ENCODE measurements at places on chromosomes 6 and 20. TPM values are rescaled to one million over a fixed set of nuclear protein-coding genes. Genes with fewer than 3 reads are reported as not detected.

The BMP2 gene
- 13.8 TPM for total RNA-seq

The C6orf163 gene
- total RNA-seq, result 5.6 TPM

The CYP39A1 gene
- total RNA-seq, result 10.8 TPM

The RNF146 gene
- total RNA-seq, result 46.5 TPM

The RCAN2 gene
- 1.9 TPM for total RNA-seq

The EYS gene
- total RNA-seq, result 0.69 TPM

The PAK1IP1 gene
- 13.2 TPM for total RNA-seq

The SDCBP2 gene
- 9.4 TPM for total RNA-seq

The SERINC3 gene
- total RNA-seq, result 45.7 TPM

The IFT52 gene
- total RNA-seq, result 37.3 TPM

The NRSN2 gene
- total RNA-seq, result 7.0 TPM

The PRDM13 gene
- total RNA-seq, result not detected

The TMEM242 gene
- 8.1 TPM for total RNA-seq

The ATP9A gene
- total RNA-seq, result 24.6 TPM

The HLA-DQB1 gene
- total RNA-seq, result 0.69 TPM

The CDH22 gene
- total RNA-seq, result 0.89 TPM

The KCNS1 gene
- 0.49 TPM for total RNA-seq

The MACROD2 gene
- total RNA-seq, result 17.6 TPM

The SUPT3H gene
- 6.9 TPM for total RNA-seq

The LZTS3 gene
- 2.7 TPM for total RNA-seq

The GRM4 gene
- 0.69 TPM for total RNA-seq

The ATF6B gene
- 23.1 TPM for total RNA-seq

The C20orf141 gene
- total RNA-seq, result not detected

The KCNG1 gene
- total RNA-seq, result 1.7 TPM

The SLC4A11 gene
- total RNA-seq, result 0.59 TPM

The MYLK4 gene
- total RNA-seq, result 1.4 TPM

The OR2B6 gene
- total RNA-seq, result not detected

The ULBP1 gene
- 0.69 TPM for total RNA-seq

The CBLN4 gene
- 0.10 TPM for total RNA-seq

The SRMS gene
- 1.1 TPM for total RNA-seq

The TUBB1 gene
- 3.3 TPM for total RNA-seq

The FAM83C gene
- 7.7 TPM for total RNA-seq

The THBD gene
- total RNA-seq, result 19.2 TPM

The FAM209A gene
- not detected for total RNA-seq

The OOEP gene
- total RNA-seq, result not detected

The GNAS-AS1 gene
- total RNA-seq, result 1.3 TPM

The JPH2 gene
- total RNA-seq, result 11.3 TPM

The MAFB gene
- 20.6 TPM for total RNA-seq

The MBOAT1 gene
- 11.8 TPM for total RNA-seq

The TGM3 gene
- 16.6 TPM for total RNA-seq

The TOX2 gene
- 0.89 TPM for total RNA-seq

The VPS16 gene
- total RNA-seq, result 22.7 TPM

The SIRPA gene
- total RNA-seq, result 16.4 TPM

The C6orf15 gene
- 4.7 TPM for total RNA-seq

The C6orf52 gene
- not detected for total RNA-seq

The L3MBTL1 gene
- 10.1 TPM for total RNA-seq

The PLG gene
- total RNA-seq, result not detected

The STX7 gene
- 25.9 TPM for total RNA-seq

The PRL gene
- total RNA-seq, result 0.39 TPM

The CST2 gene
- not detected for total RNA-seq

The EYA4 gene
- total RNA-seq, result 5.7 TPM

The SMIM28 gene
- not detected for total RNA-seq
